ENCODE measurements at places on chromosomes 5 and 9. TPM values are rescaled to one million over a fixed set of nuclear protein-coding genes. Genes with fewer than 3 reads are reported as not detected.
A peak's percentile ranks its signal among the peaks of the same experiment; 100 is the strongest.

Gene UGT3A2
- not detected for polyA plus RNA-seq

Gene INSL4
- not detected for polyA plus RNA-seq

Gene IL6ST
- polyA plus RNA-seq, result 80.3 TPM

Gene GABRA6
- polyA plus RNA-seq, result not detected

- DNase-seq, result no peak
Observed at GRCh38 chr5:146394486-146394885, 52.6 kb upstream of the TCERG1 start.

- no peak for DNase-seq
Observed at GRCh38 chr5:79875230-79875629, 115.8 kb downstream of the MTX3 start.

GRCh38 chr5:176732736-176733405 is 77.5 kb upstream of the UNC5A start:
- no peak for DNase-seq

DNA sequence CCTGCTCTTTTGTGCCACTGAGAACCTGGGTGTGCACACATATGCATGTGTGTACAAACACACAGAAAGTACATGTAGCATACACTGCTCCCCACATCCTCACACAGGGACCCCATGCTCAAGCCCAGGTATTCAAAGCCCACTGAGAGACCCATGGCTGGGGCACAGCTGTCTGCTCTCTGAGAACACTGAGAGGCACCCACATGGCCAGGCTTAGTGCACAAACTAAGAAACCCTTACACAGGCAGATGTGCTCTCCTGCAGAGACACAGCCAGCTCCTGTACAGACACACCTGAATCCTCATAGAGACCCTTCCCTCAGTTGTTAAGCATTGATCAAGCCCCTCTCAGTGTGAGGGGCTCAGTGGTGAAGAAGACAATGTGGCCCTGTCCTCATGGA is 92.5 kb downstream of the CACNA1B start:
- no peak for DNase-seq

DNA sequence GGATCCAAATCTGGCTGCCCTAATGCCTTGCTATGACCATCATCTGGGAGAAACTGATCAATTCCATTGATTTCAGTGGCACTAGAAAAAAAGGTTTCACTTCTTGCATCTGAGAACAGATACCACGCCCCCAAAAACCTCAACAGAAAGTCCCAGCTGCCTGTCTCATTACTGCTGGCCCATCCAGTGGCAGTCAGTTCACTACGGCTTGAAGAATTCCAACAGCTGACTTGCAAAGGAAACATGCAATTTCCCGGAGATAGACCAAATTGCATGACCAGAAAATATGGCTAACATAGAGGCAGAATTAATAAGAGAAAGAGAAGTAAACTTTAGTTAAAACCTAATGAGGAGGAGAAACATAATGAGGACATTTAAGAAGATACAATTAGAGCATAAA is 48.6 kb downstream of the UGCG start:
- peak; percentile 60 for DNase-seq

- no peak for DNase-seq
Observed at GRCh38 chr5:8523501-8523900, 654.6 kb downstream of the MTRR start.

DNA sequence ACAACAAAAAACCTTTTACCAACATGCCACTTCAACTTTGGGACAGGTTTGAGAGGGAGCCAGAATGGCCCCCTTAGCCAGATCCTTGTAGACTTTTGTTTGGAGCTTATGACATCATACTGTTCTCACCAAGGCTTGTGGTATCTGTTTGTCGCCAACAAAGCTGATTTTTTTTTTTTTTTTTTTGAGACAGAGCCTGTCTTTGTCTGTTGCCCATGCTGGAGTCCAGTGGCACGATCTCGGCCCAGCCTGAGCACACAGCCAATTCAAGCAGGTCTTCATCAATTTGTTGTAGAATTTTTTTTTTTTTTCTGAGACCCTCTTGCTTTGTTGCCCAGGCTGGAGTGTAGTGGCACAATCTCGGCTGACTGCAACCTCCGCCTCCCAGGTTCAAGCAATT is 26.4 kb upstream of the NTNG2 start:
- no peak for DNase-seq

GRCh38 chr9:134410071-134410834 is 84.0 kb downstream of the RXRA start:
- DNase-seq, result no peak

- DNase-seq, result no peak
Observed at GRCh38 chr9:126328407-126328806, 1.8 kb downstream of the MVB12B start.

GRCh38 chr9:129084087-129084486 is 3.2 kb downstream of the DOLPP1 start:
- no peak for DNase-seq

- no peak for DNase-seq
Observed at GRCh38 chr5:45402804-45403455, 293.2 kb downstream of the HCN1 start.
